Fibroblast of skin of abdomen (primary cell): ENCODE measurements at places on chromosomes 3 and 15.

DNA sequence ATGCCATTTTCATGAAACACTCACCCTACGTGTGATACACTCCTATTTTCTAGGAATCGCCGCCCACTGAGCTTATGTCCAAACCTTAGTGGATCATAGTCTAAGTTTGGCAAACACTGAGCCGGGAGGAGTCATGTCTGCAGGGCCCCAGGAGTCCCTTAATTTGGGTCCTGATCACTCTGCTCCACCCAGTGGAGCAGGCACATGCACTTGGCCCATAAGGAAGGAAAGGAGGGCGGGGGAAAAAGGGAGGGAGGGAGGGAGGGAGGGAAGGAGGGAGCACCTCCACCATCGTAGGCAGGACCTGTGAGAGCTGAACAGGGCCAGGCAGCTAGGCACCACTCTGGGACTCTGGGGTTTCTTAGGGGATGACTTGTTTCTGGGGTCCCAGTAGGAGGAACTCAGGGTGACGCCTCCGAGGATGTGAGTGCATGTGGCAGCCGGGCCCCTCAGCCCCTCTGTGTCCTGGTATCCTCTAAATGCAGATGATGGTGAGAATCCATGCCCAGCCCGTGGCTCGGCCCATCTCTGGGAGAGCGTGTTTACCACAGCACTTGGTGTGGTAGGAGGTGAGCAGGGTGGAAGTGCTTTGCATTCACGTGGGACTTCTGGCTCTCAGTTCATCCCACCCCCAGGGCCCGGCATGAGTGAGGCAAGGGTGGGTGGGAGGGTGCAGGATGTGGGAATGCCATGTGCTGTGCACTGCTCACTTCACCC is 109.4 kb downstream of the KLF13 start:
- no peak for DNase-seq

GRCh38 chr3:159584421-159584820 is 404.2 kb upstream of the IL12A start:
- DNase-seq = peak; percentile 36

DNA sequence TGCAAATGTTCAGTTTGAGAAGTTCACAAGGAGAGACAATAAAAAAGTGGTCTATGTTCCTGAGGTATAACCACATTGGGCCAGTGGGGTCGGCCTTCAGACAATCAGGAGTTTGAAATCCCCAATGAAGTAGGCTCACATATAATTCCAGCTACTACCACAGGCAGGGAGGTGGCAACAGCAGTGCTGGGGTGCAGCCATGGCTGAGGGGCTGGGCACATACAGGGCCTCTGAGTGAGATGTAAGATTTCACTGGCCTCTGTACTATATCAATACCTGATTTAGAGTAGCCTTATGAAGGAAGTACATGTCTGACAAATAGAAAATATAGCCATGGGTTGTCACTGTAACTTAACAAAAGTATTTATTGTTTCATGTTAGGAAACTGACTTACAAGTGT is 402.2 kb downstream of the TBC1D5 start:
- DNase-seq = no peak

GRCh38 chr3:114308830-114309229 is 15.0 kb downstream of the TIGIT start:
- no peak for DNase-seq

DNA sequence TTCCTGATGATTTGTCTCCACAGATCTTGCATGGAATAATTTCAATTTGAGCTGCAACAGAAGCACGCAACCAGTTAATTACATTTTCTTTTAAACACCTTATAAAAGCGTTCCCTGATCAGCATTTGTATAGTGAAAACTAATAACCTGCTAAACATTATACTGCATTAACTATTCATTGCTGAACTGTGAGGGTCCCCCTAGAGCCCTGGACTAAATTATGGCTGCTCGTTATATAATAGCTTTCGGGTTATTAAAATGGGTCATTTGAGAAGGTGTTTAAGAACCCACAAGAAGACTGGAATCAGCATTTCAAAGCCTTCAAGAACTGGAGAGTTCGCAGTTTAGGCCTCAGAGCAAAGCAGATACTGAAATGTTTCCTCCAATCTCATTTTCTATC is 52.9 kb upstream of the ICE2 start:
- DNase-seq = no peak

GRCh38 chr15:39645138-39645975 is 64.5 kb downstream of the THBS1 start:
- DNase-seq = no peak

DNA sequence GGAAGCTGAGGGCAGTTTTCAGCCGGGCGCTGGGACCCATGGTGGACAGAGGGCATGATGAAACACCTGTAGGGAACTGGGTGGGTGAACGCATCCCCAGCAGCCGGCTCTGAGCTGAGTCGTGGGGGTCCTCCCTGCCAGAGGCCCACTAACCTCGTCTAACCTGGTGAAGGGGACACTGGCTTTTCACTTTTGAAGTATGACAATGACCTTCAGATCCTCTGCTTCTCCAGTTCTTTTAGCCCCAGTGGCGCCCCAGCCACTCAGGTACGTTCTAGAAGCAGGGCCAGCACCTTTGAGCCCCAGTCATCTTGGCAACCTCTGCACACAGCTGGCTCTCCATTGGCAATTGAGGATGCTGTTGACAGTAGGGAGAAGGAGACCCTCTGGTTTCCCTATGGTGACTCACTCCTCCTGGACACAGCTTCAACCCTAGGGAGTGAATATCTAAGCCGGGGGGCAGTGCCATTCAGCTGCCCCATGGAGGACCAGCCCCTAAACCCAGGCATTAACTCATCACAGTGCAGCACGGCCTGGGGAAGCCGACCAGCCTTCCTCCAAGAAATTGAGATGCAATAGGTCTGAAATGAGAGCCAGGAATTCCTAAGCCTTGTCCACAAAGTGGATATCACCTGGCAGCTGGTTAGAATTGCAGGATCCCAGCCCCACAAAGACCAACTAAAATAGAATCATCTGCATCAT is 46.1 kb downstream of the CMTM6 start:
- no peak for DNase-seq

DNA sequence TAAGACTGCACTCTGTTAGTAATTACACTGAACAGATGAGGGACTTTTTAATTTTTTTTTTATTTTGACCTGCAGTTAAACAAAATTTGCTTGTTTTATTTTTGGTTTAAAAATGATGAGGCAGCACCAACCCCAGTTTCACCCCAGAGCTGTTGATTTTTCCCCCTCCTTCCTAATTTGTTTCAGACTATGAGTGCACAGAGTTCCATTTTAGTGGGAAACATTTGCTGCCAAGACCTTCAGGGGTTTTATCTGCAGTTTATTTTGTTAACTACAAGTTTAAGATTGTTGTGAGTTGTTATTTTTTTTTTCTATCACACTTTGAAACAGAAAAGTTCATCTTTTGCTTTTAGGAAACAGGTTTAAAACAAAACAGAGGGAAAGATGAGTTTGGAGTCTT is 455.9 kb upstream of the NR2F2 start:
- no peak for DNase-seq

DNA sequence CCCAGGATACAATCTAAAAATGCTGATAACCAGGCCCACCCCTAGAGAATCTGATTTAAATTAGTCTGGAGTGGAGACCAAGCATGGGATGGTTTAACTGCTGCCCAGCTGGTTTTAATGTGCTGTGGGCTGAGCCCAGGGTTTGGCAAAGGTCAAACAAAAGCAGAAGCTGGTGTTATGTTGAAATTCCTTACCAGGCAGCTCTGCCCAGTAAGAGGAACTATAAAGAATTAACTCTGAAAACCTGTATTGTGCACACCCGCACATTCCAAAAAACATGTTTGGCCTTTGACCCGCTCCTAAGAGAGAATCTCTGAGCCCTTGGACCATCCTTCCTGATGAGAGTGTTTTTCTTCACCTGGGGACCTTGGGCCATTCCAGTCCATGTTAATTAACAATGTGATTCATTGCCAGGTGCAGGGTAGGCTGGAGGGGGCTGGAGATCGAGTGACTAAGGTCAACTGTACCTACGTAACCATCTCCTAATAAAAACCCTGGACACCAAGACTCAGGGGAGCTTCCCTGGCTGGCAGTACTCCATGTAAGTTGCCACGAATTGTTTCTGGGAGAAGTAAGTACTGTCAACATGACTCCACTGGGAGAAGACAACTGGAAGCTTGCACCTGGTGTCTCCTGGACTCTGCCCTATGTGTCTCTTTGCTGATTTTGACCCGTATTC is 10.9 kb downstream of the CCDC13 start:
- DNase-seq = no peak

DNA sequence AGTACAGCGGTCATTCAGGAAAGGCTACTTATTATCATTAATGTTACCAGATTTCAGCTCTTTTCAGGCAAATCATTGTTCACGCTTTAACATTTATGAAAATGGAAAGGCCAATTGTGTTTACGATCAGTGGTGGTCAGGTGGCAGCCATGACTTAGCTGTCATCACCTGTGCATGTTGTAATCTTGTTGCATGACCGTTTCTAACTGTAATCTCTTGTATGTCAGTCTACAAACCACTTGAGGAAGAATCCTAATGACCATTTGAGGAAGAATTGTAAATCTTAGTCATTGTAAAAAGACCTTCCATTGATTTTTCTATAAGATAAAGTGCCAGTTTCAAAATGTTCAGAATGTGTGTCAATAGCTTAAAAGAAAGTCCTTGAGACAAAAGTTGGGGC is 100.4 kb downstream of the SERPINI1 start:
- DNase-seq = no peak

DNA sequence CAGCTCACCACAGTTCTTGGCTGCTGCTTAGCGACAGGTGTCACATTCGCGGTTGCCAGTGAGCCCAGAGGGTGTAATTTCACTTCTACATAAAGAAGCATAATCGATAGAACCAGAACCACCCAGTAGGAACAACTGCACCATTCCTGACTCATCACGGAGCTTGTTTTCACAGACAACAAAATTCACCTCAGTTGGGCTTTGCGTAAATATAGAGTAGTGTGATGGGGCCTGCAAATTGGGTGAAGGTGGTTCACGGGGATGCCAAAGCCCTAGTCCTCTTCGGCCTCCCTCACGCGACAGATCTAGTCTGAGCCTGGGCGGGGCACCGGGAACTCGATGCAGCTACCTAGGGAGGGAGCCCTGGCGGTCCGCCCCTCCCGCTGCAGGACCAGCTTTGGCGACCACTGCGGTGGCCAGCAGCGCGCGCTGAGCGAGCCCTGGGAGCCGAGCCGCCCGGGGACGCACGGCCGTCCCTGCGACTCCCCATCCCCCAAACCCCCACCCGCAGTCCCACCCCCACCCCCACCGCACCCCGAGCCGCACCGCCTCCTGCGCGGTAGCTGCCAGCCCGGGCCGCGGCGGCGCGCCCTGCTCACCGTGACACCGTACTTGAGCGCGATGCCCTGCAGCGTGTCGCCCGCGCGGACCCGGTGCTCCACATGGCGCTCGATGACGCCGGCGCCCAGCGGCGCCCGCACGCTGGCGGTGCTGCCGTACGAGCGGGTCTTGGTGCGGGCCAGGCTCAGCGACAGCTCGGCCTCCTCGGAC is 519 bp downstream of the LYSMD2 start:
- DNase-seq = no peak

- no peak for DNase-seq
Observed at GRCh38 chr15:43429687-43430086, 58.8 kb downstream of the TUBGCP4 start.

DNA sequence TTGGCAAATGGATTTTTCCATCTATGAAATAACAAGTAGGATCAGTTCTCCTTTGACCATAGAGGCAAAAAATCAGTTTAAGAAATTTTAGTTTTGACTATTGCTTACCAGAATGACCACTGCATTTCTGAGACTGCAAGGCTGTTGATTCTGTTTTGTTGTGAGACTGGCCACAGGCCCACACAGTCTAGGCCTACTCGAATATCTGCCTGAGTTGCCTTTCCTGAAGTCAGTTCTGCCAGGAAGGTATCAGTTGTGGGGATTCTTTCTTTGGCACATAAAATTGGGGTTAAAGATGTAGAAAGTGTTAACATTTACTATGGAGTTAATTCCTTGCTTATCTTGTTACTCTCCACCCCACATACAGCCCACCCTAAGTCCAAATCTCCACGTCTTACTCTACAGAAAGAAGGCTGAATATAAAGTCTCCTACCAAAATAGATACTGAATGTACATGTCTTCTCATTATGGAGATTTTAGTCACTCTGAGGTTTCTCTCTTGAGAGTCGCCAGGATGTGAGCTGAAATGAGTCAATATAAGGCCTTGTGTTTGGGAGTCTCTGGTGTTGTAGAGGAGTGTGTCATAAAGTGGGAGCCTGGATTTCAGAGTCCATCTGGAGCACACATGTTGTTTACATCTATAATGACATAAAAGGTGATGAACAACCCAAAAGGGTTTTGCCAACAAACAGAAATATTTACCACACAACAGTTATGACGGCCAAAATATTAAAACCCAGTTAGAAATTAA is 45.0 kb upstream of the WWTR1 start:
- peak; percentile 94 for DNase-seq

GRCh38 chr15:63288778-63289378 is 11.5 kb downstream of the APH1B start:
- peak; percentile 57 for DNase-seq

DNA sequence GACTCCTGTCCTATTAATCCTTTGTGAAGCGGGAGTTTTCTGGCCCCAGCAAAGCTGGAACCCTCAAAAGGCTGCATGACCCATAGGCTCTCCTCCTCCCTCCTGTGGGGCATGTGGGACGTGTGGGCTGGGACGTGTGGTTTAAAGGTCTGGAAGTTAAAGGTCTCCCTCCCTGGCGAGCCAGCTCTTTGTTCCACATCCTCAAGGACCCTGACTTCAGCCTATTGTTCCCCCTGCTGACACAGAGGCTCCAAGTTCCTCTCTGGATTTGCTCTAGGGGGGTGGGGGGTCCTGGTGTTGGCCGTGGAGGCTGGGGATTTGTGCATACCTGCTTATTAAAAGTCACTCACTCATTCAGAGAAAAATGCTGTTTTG is 44.2 kb downstream of the SMAD6 start:
- DNase-seq = no peak

DNA sequence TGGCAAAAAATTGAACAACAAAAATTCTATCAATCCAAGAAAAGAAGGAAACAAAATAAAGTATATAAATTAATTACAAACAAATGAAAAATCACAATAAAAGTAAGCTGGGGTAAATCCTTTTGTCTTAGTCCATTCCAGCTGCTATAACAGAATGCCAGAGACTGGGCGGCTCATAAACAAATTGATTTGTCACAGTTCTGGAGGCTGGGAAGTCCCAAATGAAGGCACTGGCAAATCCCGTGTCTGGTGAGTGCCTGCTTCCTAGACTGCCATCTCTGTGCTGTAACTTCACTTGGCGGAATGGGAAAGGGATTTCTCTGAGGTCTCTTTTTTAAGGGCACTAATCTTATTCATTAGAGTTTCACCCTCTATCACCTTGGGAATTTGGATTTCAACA is 53.6 kb upstream of the RPL35A start:
- no peak for DNase-seq

GRCh38 chr3:18189282-18190050 is 235.7 kb downstream of the SATB1 start:
- DNase-seq = peak; percentile 82

DNA sequence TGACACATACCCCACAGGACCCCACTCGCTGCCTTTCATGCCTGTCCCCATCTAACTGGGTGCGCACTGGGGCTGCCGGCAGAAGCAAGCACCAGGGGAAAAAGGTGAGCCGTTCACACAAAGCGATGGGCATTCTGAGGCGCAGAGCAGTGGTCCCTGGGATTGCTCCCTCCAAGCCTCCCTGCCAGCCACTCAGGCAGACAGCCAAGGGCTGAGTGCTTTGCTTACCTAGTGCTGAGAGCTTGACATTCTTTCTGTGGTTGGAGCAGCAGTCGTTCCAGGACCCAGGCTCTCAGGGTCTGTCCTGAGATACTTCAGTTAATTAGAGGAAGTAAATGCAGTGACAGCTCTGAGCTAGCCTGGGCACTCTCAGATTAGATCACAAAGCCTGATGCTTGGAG is 5.7 kb downstream of the ESYT3 start:
- peak; percentile 34 for DNase-seq

GRCh38 chr15:63219196-63219710 is 29.8 kb downstream of the RAB8B start:
- no peak for DNase-seq
